CD4-positive, alpha-beta T cell treated with Interferon alpha-2 for 1 hour (primary cell): ENCODE measurements at places on chromosomes 3 and 15.

GRCh38 chr15:40458495-40459371 lies 12.1 kb upstream of the CHST14 start:
- no peak for DNase-seq

DNA sequence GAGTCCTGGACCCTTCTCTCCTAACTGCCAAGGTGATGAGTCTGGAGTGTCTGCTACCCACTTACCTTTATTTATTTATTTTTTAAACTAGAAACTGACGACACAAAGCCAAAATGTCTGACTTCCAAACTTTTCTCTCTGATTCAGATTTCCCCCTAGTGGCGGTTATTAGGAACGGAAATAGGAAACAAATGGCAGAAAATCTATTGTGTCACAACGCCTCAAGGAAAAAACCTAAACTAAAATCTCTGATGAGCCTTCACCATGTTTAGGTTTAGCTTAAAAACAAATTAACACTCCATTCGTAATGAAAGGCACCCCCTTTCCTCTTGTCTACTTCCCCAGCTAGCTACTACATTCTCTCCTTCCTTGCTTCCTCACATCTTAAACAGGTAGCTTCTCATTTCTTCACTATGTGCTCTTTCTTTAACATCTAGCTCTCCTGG lies 94.0 kb upstream of the MEX3B start:
- no peak for DNase-seq

DNA sequence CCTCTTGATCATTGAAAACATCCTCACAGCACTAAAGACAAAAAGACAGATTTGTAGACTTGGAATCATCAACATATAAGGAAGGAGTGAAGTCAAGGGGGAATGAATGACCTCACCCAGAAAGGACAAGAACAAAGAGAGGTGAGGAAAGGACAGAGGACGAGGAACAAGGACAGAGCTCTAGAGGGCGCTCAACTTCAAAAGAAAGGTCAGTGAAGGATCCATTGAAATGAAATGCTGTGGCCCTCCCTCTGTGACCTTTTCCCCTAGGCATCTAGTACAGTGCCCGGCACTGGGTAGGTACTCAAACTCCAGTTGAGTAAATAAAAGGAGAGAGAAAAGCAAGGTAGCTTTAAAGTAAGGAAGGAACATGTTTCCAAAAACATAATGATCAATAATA lies 2.6 kb downstream of the ATP8B4 start:
- no peak for DNase-seq

DNA sequence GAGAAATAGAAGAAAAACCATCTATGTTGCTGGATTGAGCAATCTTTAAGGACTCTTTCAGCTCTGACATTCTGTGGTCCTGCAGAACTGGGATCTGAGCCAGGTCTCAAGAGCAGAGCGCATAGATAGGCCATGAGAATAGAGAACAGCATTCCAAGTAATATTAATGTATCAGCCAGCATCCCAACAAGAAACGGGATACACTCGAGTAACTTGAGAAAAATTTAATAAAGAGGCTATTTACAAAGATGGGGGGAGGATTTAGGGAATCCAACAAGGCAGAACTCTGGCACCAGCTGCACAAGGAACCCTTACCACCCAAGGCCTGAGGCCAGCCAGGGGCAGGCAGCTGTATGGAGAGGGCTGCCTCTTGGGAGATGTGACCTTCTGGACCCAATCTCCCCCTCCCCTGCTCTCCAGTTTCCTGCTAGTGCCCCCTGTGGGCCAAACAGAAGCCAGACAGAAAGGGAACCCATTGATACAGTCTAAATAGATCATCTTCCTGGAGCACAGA lies 8.2 kb downstream of the TMOD2 start:
- DNase-seq: no peak

GRCh38 chr3:42229942-42230688 lies 35.9 kb downstream of the CCK start:
- DNase-seq: no peak

- no peak for DNase-seq
These were observed 36.2 kb downstream of the SLC6A11 start for GRCh38 chr3:10852066-10852808.

- no peak for DNase-seq
These were observed 2.2 kb downstream of the MINAR1 start for GRCh38 chr15:79434361-79434760.

- no peak for DNase-seq
These were observed 2.1 kb downstream of the SCN5A start for GRCh38 chr3:38647217-38647970.

GRCh38 chr3:85081191-85081906 lies 122.6 kb downstream of the CADM2 start:
- no peak for DNase-seq

GRCh38 chr3:71890356-71890931 lies 105.5 kb upstream of the PROK2 start:
- DNase-seq: no peak

DNA sequence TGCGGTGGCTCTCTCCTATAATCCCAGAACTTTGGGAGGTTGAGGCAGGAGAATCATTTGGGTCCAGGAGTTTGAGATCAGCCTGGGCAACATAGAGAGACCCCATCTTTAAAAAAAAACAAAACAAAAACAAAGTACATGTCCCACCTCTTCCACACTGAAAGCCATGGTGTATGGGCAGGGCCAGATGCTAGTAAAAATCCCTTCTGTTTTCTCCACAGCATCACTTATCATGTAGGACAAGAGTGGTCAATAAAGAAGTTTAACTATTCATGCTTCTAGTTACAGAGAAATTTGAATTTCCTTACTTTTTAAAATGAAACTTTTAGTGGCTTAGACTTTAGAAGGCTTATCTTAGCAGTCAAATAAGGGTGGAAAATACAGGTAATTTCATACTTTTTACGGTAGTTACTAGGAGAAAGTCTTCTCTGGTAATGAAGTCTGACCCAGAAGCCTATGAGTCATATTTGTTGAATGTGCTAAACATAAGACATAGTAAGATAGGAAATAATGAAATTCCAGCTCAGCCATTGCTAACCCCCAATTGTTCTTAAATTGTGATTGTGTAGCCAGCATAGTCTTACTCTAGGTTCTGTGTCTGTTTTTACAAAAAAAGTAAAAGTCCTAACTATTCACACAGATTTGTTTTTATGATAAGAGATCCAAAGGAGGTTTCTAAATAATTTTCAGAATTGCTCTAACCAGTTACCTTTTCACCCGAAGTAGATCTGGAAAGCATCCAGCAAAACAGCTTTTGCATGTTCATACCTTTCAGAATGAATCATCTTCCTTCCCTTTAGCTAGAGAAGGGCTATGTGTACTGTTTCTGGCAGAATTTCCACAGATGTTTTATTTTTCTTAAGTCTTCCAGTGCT lies 16.4 kb upstream of the ZNF609 start:
- no peak for DNase-seq

DNA sequence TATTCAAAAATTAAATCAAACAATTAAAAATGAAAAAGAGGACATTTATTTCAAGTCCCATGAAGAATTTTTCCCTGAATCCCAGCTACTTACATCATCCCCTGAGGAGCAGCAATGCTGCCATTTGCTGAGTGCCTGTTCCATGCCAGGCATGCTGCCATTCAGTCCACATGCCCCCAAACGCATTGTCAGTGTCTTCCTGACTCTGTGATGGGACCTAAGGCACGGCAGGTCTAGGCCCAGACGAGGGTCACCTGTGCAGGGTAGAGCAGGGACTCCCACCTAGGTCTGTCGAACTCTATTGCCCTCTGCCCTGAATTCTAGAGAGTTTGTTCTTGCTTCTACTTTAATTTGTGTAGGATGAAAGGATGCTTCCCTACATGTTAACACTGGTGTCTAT lies 7.0 kb downstream of the PSTPIP1 start:
- DNase-seq: no peak

DNA sequence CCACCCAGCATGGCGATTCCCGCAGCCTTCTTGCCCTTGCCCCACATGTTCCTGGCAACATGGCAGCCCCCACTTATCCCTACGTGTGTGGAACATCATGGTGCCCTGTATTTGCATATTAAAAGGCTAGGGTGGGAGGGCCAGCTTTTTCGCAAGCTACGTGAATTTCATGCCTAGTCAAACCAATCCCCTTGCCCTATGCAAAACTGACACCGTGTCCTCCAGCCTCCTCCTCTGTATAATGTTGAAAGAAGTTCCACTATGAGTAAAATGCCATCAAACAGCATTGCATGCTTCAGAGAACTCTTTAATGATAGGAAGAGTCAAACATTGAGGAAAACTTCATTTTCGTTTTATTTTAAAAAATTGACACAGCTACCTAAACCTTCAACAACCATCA lies 170.9 kb downstream of the IL1RAP start:
- DNase-seq: no peak

GRCh38 chr3:18681818-18682345 lies 256.7 kb upstream of the SATB1 start:
- DNase-seq: no peak

DNA sequence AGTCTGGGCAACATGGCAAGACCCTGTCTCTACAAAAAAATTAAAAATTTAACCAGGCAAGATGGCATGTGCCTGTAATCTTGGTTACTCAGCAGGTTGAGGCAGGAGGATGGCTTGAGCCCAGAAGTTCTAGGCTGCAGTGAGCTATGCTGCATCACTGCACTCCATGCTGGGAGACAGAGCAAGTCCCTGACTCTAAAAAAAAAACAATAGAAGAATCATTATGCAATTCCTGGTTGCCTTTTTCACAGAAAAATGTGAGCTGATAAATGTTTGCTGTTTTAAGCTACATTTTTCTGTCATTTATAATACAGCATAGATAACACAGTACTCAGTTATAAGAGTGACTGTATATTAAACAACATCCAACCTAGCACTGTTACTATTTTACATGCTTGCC lies 148.8 kb downstream of the SCAPER start:
- DNase-seq: no peak

- DNase-seq: no peak
These were observed 3.2 kb upstream of the BMF start for GRCh38 chr15:40111888-40112287.

- DNase-seq: no peak
These were observed 3.5 kb upstream of the PARP16 start for GRCh38 chr15:65290228-65290627.

- DNase-seq: no peak
These were observed 2.3 kb downstream of the ACTC1 start for GRCh38 chr15:34793071-34793470.

- no peak for DNase-seq
These were observed 14.0 kb upstream of the TCAIM start for GRCh38 chr3:44324584-44324983.

GRCh38 chr15:43390723-43391122 lies 19.8 kb downstream of the TUBGCP4 start:
- DNase-seq: no peak

GRCh38 chr15:82108489-82109078 lies 62.8 kb upstream of the MEX3B start:
- peak; percentile 60 for DNase-seq
